ENCODE measurements at places on chromosomes 3 and 15. TPM values are rescaled to one million over a fixed set of nuclear protein-coding genes. Genes with fewer than 3 reads are reported as not detected.

ZIC4 gene
- not detected for total RNA-seq

HCN4 gene
- total RNA-seq, result not detected

EXD1 gene
- not detected for total RNA-seq

ZPLD1 gene
- not detected for total RNA-seq

DNAH12 gene
- total RNA-seq, result 0.15 TPM

GRK7 gene
- not detected for total RNA-seq

IGSF11 gene
- total RNA-seq, result not detected

SYNPR gene
- not detected for total RNA-seq

CHRFAM7A gene
- total RNA-seq, result 1.6 TPM

LYZL4 gene
- not detected for total RNA-seq

MYZAP gene
- total RNA-seq, result 9.1 TPM

CFAP20DC gene
- 0.77 TPM for total RNA-seq

RYR3 gene
- 5.6 TPM for total RNA-seq

GOLGA8T gene
- total RNA-seq, result not detected

KIF7 gene
- total RNA-seq, result 2.5 TPM

TM4SF4 gene
- not detected for total RNA-seq

All from spleen (tissue), 13 donors.